ENCODE measurements at places on chromosomes 1 and 21.

GRCh38 chr21:26883768-26884167, 38.6 kb upstream of the ADAMTS1 start:
- no peak for DNase-seq

- no peak for DNase-seq
Measured at GRCh38 chr1:9378801-9379200, 86.1 kb downstream of the SPSB1 start.

- DNase-seq: no peak
Measured at GRCh38 chr1:62891956-62892562, 108.1 kb downstream of the ATG4C start.

DNA sequence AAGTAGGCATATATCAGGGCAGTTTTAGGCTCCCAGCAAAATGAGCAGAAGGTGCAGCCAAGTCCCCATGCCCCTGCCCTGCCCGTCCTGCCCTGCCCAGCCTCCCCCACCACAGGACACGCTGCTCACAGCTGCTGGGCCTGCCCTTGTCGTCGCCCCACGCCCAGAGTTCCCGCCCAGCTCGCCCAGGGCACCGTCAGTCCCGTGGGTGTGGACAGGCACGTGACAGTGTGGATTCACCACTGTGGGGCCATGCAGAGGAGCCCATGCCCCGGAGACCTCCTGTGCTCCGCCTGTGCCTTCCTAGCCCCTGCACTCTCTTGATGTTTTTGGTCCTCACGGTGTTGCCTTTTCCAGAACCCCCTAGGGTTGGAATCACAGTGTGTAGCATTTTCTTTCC, 7.0 kb downstream of the FAAP20 start:
- DNase-seq: no peak

DNA sequence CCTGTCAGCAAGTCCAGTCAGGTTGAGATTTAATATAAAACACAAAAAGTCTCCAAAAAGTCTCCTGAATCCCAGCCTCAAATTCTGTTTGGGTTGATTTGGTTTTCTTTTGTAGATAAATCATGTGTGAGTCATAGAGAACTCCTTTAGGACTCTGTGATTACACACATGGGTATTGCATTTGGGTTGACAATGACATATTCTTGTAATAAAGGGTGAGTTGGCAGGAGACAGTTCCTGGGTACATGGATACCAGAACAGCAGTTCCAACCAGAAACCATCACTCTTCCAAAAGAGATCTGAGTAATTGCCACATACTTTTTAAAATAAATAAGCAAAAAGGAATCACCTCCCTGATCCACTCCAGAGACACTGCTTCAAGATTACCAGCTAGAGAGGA, 8.9 kb downstream of the CR2 start:
- DNase-seq: no peak

DNA sequence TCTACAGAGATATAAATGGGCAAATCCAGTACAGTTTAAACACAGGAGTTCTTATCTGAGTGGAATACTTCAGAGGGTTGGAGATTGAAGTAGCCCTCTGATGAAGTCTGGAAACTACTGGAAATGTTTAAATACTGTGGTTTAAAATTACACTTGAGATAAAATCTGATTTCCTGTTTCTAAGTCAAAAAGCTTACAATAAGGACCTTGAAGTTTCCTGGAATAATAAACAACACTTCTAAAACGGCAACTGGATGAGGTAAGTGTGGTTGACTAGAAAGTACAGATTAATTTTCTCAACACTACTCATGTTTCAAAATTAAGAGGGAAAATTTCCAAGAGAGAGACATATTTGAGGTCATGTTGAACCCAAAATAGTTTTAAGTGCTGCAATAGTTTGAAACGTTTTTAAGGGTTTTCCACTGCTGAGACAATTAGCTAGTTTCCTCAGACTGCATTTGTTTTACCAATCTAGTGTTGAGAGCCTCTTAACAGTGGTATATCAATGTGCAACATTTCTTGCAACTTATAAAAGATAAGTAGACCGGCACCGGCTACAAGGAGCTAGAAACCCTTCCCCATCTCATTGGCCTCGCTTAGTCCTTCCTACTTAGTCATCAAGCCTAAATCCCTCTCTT, 27.4 kb downstream of the KCNA3 start:
- DNase-seq: no peak

- DNase-seq: no peak
Measured at GRCh38 chr21:33993286-33994231, 78.0 kb upstream of the ATP5PO start.

GRCh38 chr1:66359815-66360214, 174.1 kb upstream of the SGIP1 start:
- DNase-seq: no peak

DNA sequence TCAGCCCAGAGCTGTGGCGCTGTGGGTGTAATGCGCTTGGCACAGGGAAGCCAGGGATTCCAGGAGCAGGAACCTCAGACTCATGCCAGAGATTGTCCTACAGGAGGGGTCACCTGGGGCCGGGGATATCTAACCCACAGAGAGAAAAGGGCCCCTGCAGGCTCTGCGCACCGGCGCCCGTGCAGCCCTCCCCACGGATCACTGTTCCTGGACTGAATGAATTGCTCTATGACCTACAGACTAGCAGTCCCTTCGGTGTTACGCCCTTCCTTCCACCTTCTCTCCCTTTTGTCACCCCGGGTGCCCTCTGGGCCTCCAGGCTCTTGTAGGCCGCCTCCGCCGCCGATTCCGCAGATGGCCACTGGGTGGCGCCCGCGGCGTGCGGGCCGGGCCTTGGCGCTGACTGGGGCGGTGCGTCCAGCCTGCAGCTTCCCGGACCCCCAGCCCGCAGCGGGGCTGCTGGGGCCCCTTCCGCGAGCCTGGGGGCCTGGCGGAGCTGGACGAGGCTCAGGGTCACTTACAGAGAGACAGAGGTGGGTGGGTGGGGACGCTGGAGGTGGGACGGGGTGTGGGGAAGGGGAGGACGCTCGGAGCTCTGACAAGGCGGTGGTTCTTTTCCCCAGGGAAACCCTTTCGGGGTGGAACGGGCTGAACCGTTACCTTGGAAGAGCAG, 101.3 kb downstream of the IER5 start:
- peak; percentile 67 for DNase-seq

DNA sequence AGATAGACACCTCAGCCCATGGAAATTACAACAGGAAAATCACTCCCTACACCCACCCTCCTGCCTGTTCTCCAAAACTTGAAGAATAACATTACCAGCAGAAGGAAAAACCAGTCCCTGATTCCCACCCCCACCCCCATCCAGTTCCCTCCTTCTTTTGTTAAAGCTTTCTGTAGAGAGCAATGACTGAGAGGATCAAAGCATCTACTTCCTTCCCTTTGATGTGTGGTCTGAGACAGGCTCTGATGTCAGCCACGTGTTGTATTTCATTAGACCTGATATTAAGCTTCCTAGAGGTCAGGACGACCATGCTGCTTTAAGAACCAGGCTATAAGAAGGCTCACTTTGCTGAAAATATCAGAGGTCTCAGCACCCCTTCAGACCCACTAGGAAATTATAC, 73.9 kb upstream of the HAO2 start:
- DNase-seq: no peak

DNA sequence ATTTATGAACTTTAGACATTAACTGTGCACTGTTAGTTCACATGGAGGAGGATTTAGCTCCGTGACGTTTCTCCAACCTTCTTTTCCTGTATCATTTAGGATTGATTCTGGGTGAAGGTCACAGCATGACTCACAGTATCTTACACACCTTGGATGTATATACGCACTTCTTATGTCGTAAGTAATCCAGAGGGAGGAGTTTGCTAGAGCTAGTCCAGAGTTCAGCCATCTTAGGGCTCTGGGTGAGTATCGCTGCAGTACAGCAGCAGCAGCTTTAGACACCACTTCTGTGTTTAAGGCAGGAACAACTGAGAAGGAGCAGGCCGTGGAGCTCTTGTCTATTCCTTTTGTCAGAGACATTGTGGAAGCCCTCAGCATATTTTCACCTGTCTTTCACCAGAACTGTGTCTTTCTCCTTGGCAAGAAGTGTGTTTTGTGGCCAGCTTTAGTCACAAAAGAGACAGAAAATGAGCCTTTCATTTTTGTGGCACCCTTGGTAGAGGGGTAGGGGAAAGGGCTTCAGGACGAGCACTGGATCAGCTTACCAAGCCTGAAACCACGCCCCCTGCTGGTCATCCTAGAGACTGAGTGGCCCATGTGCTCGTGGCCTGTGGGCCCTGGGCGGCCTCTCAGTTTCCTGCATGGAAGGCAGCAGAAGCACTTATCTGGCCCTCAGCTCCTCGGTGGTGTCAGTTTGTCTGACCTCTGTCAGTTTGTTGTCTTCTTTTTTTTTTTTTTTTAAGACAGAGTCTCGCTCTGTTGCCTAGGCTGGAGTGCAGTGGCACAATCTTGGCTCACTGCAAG, 64.0 kb downstream of the ADARB1 start:
- peak; percentile 48 for DNase-seq

GRCh38 chr1:202551683-202552082, 158.6 kb downstream of the SYT2 start:
- no peak for DNase-seq

DNA sequence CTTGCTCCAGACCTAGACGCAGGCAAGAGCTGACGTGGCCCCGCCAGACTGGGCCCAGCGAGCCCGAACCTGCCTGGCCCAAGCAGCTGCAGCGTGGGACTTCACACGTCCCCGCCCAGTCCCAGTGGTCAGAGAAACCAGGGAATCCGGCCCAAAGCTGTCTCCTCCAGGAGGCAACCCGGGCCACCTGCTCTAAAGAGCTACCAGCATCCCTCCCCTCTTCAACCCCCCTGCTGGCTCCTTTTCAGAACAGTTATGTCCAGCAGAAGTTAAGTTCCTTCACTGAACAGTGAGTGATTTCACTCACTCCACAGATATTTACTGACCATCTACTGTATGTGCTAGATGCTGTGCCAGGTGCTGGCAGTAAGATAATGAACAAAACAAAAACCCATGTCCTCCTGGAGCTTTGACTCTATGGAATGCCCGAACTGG, 2.1 kb upstream of the EFNA1 start:
- DNase-seq: no peak

DNA sequence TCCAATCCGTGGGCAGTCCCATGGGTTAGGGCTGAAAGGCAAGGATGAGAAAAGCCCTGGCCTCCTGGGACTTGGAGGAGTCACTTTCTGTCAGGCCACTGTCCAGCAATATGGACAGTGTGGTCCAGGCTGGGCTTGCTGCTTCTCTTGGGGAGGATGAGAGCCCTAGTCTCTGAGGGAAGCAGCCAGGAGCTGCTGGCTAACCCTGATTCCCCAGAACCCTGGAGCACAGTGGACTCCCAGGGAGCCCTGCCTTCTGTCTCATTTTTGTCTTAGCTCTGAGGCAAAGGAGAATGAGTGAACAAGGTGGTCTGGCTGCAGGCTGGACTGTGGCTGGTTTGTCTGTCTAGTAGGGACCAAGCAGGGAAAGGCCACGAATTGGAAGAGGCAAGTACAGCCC, 23.8 kb upstream of the EDN2 start:
- no peak for DNase-seq

GRCh38 chr1:183593356-183593755, 3.1 kb upstream of the NCF2 start:
- DNase-seq: no peak

GRCh38 chr1:3353876-3354275, 100.6 kb upstream of the ARHGEF16 start:
- DNase-seq: no peak

DNA sequence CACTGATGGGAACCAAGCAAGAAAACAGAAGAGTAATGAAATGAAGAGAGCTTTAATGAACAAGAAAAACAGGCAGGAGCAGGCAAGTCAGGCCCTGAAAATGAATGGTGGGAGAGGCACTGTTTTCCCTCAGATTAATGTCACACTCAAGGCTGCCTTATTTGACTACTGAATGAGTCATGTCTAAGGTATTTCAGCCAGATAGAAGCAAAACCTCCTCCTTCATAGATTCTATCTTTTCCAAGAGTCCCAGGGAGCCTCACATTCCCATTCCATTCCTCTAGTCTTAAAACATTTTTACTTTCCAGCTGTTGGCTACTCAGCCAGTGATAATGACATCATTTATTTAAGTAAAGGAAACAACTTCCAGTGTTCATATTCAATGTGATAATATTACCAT, 228.4 kb upstream of the NRIP1 start:
- DNase-seq: no peak

GRCh38 chr1:39396671-39397070, 94.8 kb upstream of the BMP8A start:
- DNase-seq: no peak

DNA sequence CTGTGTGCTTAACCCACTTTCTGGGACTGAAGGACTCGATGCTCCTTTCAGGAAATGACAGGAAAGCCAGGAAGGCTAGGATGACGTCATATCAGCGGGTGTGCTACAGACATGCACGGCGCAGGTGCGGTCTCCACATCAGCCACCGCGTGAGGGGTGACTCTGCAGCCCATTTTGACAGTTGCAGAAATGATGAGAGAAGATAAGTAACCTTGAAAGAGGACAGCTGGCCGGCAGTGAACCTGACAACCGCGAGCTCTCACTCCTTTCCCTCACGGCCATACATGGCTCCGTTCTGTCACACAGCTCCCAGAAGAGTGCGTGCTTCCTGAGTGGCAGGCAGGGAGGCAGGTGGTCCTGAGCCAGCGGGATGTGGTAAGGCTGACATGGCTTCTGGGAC, 1.7 kb upstream of the KRTAP10-5 start:
- DNase-seq: no peak

DNA sequence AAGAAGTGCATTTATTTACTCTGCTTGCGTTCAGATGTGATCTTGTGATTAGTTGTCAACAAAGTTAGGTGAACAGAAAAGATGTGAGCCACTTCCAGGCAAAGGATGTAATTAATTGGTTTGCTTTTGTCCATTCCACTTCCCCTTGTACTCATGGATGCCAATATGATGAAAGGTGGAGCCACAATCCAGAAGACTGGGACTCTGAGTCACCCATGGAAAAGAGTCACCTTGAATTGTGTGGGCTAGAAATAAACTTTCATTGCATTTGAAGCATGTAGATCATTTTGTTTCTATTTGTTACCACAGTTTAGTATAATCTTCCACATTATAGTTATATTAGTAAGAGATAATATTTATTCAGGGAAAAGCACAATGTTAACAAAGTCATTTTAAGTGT, 684.2 kb downstream of the LTN1 start:
- no peak for DNase-seq

- no peak for DNase-seq
Measured at GRCh38 chr1:182211386-182211785, 149.9 kb upstream of the ZNF648 start.

GRCh38 chr1:53552981-53553733, 94.0 kb downstream of the DMRTB1 start:
- no peak for DNase-seq

GRCh38 chr1:161486806-161487741, 18.2 kb upstream of the FCGR2A start:
- peak; percentile 25 for DNase-seq

GRCh38 chr1:61337981-61338848, 255.9 kb downstream of the NFIA start:
- DNase-seq: no peak

- no peak for DNase-seq
Measured at GRCh38 chr1:244271691-244272308, 179.9 kb downstream of the ADSS2 start.

- no peak for DNase-seq
Measured at GRCh38 chr1:42990757-42991346, 32.2 kb upstream of the SLC2A1 start.

GRCh38 chr1:27600498-27601175, 3.3 kb downstream of the AHDC1 start:
- no peak for DNase-seq

GRCh38 chr21:29376556-29376955, 77.8 kb downstream of the BACH1 start:
- peak; percentile 8 for DNase-seq

- peak; percentile 1 for DNase-seq
Measured at GRCh38 chr21:39182484-39183271, 573 bp downstream of the PSMG1 start.
